ENCODE measurements at places on chromosomes 2 and 18.

- DNase-seq, result no peak
Observed at GRCh38 chr2:220653776-220654175, 918.3 kb downstream of the EPHA4 start.

DNA sequence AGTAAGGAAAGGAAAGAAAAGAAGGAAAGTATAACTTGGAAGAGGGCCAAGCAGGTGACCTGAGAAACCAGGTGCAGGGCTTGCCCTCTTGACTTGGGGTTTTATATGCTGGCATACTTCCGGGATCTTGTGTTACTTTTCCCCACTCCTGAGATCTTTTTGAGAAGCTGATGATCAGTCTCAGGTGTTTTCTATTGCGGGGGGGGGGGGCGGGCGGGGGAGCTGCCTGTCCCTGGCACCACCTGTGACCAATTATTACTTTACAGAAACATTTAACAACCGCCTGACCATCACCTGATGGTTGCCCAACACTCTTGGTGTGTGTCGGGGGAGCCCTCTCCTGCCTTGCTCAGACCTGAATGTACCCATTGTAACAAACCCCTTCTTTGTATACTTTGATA lies 6.9 kb upstream of the CASP10 start:
- DNase-seq, result no peak

GRCh38 chr18:2441544-2441943 lies 129.8 kb downstream of the METTL4 start:
- no peak for DNase-seq

GRCh38 chr2:176490061-176490861 lies 221.0 kb downstream of the MTX2 start:
- DNase-seq, result no peak

- no peak for DNase-seq
Observed at GRCh38 chr2:18198677-18199076, 320.2 kb downstream of the KCNS3 start.

- DNase-seq, result no peak
Observed at GRCh38 chr2:144379851-144380311, 140.0 kb downstream of the ZEB2 start.

- DNase-seq, result no peak
Observed at GRCh38 chr2:23009545-23010149, 375.3 kb upstream of the KLHL29 start.

DNA sequence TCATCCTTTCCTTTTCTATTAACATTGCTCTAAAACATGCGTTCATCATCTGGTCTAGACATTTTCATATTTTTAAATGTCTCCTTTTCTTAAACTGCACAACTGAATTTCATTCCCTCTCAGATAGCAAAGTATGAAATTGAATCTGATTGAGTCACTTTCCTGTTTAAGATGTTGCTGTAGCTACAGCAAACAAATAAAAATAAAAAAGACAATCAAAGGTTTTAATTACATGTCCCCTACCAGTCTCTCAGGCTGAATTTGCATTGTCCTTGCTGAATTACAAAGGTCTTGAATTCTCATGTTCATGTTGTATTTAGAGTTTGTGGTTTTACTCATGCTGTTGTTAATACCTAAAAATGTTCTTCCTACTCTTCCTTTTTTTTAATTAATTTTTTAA lies 537.9 kb upstream of the LRATD1 start:
- no peak for DNase-seq

- DNase-seq, result no peak
Observed at GRCh38 chr2:233208382-233209116, 42.9 kb upstream of the ATG16L1 start.

GRCh38 chr18:44536046-44536445 lies 144.6 kb upstream of the SETBP1 start:
- DNase-seq, result no peak

GRCh38 chr2:172062402-172063004 lies 22.8 kb upstream of the DLX1 start:
- DNase-seq, result no peak

GRCh38 chr2:2633017-2633416 lies 301.9 kb upstream of the MYT1L start:
- DNase-seq, result no peak

DNA sequence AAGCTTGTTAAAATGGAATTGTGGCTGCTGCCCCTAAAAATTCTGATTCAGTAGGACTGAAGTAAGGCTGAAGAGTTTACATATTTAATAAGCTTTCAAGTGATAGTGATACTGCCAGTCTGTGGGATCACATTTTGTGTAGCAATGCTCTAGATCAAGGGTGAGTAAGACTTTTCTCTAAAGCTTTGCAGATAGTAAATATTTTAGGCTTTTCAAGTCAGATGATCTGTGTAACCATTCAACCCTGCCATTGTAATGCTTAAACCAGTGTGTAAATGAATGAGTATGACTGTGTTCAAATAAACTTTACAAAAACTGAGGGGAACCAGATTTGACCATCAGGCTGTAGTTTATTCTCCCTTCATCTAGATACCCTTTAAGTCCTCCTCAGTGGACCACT lies 92.7 kb downstream of the PIK3C3 start:
- no peak for DNase-seq

DNA sequence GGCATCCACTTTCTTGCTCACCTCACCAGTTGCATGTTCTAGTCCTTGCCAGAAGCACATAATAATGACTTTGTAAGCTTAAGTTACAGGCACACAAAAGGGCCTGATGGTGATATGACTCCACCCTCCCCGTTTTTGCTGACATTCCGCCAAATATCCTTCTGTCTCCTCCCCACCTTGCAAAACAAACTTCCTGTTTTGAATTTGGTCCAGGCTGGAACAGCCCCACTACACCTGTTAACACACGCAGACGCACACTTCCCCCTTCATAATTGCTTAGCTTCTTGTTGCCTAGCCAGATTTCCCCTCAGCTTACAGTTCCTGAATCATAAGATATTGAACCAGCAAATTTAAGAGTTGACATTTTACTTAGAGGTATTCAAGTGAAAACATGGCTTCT lies at the start of gene MGAT5:
MGAT5 (plus strand) TSS at position 269 of the 400 bp plus-strand sequence. CDS start 332 bp downstream, outside the sequence.
- no peak for DNase-seq

DNA sequence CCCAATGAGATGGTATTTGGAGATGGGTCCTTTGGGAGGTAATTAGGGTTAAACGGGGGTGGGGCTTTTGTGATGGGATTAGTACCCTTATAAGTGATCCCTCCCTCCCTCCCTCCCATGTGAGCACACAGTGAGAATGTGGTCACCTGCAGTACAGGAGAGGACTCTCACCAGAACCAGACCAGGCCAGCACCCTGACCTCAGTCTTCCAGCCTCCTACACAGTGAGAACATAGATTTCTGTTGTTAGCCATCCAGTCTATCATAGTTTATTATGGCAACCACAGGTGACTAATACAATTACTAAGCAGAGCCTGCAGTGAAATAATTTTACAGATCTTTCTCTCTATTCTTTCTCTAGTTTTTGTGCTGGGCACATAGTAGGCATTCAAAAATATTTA lies 137.7 kb upstream of the PKDCC start:
- no peak for DNase-seq

Measured in stimulated activated CD4-positive, alpha-beta T cell treated with anti-CD3 and anti-CD28 coated beads, Interleukin-2, amount 100 ng/mL, for 4 hours (primary cell).